ENCODE measurements at places on chromosomes 2 and 18. TPM values are rescaled to one million over a fixed set of nuclear protein-coding genes. Genes with fewer than 3 reads are reported as not detected.

DNA sequence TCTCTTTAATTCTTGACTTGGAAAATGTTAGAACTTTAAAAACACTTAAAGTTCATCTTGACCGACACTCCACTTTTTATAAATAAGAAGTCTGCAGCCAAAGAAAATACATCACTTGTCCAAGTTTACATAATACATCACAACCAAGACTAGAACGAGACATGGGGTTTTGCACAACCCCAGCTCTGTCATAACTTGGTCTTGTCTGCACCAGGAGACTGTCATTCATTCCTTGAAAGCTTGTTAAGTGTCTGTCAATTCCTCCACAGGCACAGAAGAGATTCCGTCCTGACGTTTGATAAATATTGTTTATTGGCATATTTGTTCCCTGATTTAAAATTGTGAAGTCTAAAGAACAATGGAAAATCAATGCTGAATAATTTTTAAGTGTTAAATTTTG, 139.5 kb upstream of the SETBP1 start:
- DNase-seq: no peak

- DNase-seq: no peak
Measured at GRCh38 chr2:177340158-177340557, 52.4 kb upstream of the AGPS start.

DNA sequence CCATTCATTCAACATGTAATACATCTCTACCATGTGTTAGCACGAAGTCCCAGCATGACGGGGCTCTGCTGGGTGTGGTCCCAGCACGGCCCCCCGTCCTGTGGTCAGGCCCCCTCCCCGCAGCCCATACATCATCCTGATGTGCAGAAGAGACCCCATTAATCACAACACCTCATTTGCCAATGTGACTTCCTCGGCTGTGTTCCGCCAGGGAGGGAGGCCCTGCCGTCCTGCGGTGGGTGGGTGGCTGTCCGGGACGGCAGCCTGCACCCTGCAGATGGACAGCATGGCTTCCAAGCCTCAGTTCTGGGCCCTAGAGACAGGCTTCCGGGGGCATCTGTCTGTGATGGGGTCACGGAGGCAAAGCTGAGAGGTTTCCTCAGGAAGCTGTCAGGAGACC, 254.0 kb downstream of the CYP26B1 start:
- DNase-seq: no peak

DNA sequence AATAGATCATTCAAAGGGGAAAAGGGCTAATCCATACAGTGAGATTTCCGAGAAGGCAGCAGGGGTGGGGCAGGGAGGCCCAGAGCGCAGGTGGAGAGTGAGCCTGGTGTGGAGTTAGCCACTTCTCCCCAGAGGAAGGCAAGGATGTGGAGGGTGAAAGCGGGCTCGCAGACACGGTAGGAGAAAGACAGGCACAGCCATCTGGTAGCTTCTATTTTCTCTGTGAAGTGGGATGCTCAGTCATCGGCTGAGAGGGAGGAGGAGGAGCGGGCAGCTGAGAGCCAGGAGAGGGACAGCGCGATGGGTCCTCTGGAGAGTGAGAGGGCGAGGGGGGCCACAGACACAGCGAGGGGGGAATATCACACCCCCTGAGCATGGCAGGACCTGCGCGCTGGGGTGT, 153.3 kb upstream of the NDUFV2 start:
- no peak for DNase-seq

DNA sequence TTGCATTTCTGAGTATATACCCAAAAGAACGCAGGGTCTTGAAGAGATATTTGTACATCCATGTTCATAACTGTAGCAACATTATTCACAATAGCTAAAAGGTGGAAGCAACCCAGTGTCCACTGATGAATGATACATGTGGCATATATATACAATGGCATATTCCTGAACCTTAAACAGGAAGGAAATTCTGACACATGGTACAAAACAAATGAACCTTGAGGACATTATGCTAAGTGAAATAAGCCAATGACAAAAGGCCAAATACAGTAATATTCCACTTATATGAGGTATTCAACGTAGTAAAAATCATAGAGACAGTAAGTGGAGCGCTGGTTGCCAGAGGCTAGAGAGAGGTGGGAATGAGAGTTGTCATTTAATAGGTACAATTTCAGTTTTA, 8.1 kb downstream of the AAK1 start:
- no peak for DNase-seq

DNA sequence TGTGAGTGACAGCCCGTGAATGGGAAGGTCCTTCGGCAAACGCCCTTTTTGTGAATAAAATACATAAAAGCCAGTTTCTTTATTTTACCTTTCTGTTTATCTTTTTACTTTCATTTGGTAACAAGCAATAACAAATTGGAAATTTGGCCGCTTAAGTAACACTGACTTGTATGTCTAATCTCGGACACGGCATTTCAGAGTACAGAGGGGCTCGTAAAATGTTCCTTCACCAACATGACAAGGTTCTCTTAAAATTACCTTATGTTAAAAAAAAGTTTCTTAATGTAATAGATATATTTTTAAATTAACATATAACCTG, 558 bp upstream of the NEMP2 start:
- no peak for DNase-seq

PKDCC gene
- polyA plus RNA-seq: 7.8 TPM

- no peak for DNase-seq
Measured at GRCh38 chr2:67498931-67499330, 101.8 kb downstream of the ETAA1 start.

LRRC30 gene
- not detected for polyA plus RNA-seq

DNA sequence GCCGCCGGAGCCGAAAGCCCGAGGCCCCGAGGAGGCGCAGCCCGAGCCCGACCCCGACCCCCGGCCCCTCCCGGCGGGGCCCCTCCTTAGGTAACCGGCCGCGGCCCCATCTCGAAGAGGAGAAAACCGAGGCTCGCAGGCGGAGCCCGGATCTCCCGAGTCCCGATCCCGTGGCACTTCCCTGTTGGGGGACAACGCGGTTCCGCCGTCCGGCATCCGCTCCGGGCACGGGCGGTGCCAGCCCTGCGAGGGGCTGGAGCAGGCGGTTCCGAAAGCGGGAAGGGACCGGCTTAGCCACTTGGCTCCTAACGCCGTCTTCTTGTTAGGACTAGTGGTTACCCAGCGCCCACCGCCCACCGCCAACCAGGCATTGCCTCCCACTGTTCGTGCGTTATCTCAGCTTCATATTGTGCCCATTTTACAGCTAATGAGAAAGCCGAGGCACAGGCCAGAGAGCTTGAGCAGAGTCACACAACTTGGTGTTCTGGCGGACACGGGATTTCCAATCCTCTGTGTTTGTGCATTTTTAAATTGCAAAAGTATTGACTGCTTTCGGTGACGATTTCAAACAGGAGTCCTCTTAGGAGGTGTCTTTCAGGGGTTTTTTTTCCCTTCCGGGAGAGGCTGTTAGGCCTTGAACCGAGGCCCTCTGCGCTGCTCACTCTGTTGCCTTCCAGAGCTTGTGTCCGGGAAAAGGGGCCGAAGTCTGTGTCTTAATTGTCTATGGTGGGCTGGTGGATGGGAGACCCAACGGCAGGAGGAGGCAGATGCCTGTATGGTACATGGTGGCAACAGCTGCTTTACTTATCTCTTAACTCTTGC, 562 bp downstream of the CENPA start:
- no peak for DNase-seq

KLF11 gene
- 4.9 TPM for polyA plus RNA-seq

DNA sequence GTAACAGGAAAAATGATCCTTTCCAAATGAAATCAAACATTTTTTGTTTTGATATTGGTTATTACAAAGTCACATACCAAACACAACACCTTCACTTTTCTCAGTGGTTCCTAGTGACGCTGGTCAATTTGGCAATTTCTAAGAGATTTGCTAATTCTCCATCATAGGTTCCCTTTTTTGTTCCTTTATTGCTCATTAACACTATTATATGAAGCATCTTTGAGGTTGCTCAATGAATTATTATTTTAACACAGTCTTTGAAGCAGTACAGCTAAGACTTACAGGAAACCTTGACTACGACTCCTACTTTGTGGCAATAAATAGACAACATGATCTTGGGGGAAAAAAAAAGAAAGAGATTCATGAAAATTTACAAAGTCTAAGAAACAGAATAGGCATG, 152.2 kb upstream of the VRK2 start:
- no peak for DNase-seq

DNA sequence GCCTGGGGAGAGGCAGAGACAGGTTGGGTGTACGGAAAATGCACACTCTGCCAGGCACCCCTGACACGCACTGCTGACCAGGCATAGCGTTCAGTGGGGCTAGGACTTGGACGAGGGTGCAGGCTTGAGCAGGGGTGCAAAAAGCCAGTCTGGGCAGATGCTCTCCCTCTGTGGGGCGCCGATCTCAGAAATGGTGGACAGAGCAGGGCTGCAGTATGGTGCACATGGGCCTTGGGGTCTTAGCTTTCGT, 1.0 kb upstream of the ARHGEF4 start:
- no peak for DNase-seq

- no peak for DNase-seq
Measured at GRCh38 chr2:126945118-126945517, 46.4 kb downstream of the TEX51 start.

CCDC85A gene
- polyA plus RNA-seq: not detected

DNA sequence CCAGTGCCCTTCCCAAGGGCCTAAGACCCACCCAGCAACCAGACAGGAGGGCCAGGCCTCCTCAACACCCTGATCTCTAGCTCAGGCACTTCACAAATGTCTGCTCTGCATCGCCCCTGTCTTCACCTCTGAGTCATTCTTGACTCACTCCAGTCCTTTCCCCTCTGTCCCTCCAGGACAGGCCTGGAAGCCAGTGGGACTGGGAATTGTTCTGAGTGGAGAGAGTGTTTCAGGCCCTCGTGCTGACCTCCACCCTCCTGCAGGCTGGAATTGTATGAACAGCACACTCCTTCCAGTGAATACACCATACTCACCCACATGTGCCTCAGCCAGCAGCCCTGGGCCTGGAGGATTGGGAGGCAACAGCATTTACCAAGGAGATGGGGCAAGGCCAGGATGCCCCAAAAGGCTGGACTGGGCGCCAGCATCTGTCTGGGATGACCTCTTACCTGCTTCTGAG, 304.2 kb downstream of the CYP26B1 start:
- no peak for DNase-seq

DNA sequence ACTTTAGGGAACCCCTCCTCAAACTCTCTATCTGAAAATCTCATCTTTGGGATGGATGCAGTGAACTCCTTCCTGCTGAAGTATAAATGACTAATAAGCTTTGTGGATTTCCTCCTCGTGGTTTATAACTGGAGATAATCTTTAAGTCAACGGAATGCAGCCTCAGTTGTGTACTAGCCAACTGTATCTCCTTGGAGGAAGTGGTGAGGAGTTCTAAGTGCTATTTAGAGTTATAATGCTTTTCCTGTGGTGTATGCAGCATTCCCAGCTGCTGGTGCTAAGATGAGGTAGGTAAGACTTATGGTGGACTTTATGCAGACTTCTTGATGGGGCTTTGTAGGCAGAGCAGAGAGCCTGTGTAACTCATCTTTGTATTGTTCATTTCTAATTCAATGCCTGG, 90.9 kb downstream of the LYPD6B start:
- DNase-seq: peak; percentile 20

ACTG2 gene
- 108 TPM for polyA plus RNA-seq

- no peak for DNase-seq
Measured at GRCh38 chr2:230723363-230723762, 10.7 kb downstream of the CAB39 start.

ABCG5 gene
- 17.8 TPM for polyA plus RNA-seq

DNA sequence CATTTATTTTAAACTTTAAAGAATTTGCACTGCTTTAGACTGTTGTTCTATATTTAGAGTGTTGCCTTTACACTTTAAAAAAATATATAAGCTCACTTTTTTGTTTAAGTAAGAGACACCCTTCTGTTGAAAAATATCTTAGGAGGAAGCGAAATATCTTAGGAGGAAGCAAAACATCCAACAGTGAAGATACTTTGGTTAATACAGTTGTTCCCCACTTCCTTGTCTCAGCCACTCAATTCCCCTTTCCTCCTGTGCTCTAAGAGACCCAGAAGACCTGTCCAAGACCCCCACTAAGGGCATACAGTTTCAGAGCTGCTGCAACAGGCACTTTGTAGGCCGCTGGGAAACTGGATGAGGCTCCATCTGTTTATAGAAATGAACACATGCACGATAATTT, 5.7 kb downstream of the SERPINB8 start:
- no peak for DNase-seq

- no peak for DNase-seq
Measured at GRCh38 chr18:76328140-76328539, 166.9 kb downstream of the ZNF516 start.

DNA sequence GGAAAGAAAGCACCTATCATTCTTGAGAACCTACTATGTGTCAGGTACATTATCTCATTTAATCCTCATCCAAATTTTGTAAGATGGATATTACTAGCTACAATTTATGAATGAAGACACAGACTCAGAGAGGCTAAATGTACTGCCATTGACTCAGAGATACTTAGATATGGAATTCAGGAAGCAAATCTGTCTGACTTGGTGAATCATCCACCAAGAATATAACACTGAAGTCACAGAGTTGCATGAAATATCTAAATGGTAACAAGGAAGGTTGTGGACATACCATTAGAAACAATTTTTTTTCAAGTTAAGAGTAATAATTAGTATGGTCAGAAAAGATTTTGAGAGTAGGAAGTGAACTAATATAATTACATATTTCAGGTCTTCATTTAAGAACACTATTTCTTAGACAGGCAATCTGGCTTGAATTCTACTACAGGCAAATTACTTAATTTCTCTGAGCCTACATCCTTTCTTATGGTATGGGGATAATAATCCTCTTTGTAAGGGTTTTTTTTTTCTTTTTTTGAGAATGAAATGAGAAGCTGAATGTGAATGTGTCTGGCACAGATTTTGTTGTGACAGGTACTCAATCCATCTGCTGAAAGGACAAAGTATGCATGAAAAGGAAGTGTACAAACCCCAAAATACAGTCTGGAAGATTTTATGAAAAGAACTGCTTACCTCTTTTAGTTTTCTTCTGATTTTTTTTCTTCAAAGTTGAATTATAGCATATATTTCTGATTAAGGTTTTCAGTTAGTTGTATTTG, 14.8 kb upstream of the C2orf66 start:
- DNase-seq: no peak

TCF23 gene
- polyA plus RNA-seq: 0.03 TPM

- DNase-seq: no peak
Measured at GRCh38 chr2:74867841-74868658, 34.1 kb downstream of the HK2 start.

GRCh38 chr2:190221429-190221828, 98.2 kb downstream of the HIBCH start:
- DNase-seq: no peak

OTOF gene
- 0.27 TPM for polyA plus RNA-seq

GRCh38 chr2:104871649-104871971, 17.7 kb downstream of the POU3F3 start:
- DNase-seq: no peak

- peak; percentile 38 for DNase-seq
Measured at GRCh38 chr2:201344663-201345366, 12.3 kb downstream of the FLACC1 start.

GRCh38 chr2:157124731-157125130, 132.8 kb upstream of the GALNT5 start:
- no peak for DNase-seq

CPO gene
- polyA plus RNA-seq: 15.7 TPM
